Astrocyte of the cerebellum (primary cell): ENCODE measurements at places on chromosomes 12 and 14.
A peak's percentile ranks its signal among the peaks of the same experiment; 100 is the strongest.

GRCh38 chr12:90819709-90820108 is 135.3 kb downstream of the CCER1 start:
- DNase-seq, result no peak

- DNase-seq, result peak; percentile 52
Observed at GRCh38 chr14:64891839-64892375, 12.2 kb upstream of the SPTB start.

GRCh38 chr12:120639771-120640721 is at the start of gene CABP1:
Gene CABP1 (plus strand): TSS chr12:120640626. CDS start chr12:120640686, 60 bp downstream.
- no peak for DNase-seq

- no peak for DNase-seq
Observed at GRCh38 chr14:28975084-28975483, 208.5 kb downstream of the FOXG1 start.

DNA sequence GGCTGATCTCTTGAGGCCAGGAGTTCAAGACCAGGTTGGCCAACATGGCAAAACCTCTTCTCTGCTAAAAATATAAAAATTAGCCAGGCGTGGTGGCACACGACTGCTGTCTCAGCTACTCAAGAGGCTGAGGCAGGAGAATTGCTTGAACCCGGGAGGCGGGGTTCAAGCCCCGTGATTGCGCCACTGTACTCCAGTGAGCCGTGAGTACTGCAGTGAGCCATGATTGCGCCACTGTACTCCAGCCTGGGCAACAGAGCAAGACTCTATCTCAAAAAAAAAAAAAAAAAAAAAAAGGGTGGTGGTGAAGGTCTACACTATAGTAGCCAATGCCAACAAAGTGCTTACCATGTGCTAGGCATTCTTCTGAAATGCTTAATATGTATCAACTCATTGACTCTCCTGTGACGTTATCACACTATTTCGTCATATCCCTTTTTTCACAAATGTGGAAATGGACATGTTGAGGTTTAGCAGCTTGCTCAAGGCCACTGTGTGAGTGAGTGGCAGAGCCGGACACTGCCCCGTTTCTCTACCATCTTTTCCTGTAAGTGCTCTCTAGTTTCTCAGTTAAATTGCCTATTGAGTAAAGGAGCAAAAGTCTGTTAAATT is 59.6 kb downstream of the GNS start:
- no peak for DNase-seq

DNA sequence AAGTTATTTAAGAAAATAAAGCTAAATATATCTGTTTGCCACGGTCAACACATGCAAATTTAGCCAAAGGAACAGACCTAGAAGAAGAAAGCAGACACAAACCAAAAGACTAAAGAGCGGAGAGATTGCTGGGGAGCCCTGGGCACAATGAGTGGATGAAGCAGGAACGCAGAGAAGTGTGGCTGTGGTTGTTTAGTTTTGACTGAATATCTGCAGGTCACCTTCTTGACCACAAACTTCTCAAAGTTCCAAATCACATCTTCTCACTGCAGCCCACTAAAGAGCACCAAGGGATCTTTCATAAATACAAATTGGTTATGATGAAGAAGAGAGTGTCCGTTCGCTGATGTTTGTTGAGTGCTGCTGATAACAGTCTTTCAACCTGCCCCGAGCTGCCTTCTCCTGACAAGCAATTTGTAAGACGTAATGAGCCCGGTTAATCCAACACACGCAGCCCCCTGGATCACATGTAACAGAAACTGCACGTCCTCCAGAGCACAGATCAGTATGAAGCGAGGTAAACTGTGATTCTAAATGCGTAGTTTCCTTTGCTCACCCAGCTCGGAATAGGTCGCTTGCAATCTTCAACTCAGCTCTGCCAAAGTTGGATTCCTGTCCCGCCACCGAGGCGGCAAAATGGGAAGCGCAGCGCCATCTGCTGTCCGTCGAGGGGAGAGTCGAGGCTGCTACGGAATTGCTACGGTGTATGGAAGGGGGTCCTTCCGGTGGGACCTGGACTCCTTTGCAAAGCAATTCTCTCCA is 120.8 kb downstream of the GXYLT1 start:
- DNase-seq, result peak; percentile 53

- DNase-seq, result no peak
Observed at GRCh38 chr12:115257791-115258190, 573.8 kb upstream of the TBX3 start.

GRCh38 chr12:10454531-10454930 is 1.4 kb upstream of the KLRC1 start:
- DNase-seq, result no peak

DNA sequence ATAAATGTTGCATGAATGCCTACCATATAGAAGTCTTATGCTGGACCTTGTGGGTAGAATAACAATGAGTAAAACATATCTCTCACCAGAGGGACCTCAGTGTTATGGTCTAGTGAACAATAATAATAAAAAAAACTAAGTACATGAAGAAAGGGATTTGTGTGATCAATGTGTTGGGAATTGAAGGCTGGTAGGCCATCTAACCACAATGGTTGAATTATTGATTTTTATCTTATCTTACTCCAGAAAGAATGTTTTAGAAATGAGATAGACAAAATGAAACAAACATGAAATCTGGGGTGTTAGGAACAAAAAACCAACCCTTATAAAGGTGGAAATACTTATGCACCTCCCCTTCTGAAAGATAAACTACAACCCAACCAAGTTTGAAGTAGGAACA is 243.9 kb upstream of the LRIG3 start:
- DNase-seq, result no peak

DNA sequence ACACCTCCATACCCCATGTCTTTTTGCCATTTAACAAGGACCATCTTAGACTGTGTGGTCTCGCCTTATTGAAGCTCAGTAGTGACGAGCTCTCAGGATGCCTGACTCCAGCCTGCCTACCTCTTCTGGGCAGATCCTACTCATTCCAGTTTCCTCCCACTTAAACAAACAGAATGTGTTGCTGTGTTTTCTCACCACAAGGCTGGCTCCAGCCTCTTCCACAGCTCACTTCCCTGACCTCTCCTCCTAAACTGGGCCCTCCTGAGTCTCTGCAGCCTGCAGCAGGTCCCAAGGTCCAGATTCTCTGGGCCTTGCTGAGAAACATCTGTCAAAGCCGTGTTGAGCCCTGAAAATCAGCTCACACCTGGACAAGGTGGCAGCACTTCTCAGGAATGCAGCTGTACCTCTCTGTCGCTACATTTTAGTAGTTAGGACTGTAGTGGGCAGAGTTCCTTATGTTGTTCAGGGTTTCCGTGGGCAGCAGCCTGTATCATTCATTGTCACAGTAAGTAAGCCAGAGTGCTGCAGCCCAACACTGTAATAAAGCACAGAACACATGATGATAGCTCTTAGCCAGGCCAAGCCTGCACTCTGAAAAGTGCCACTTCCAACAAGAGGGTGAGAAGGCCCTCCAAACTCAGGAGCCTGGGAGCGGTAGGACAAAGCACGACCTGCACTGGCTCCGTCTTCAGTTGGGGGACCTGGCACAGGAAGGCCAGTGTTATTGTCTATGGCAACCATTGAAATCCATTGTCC is 68.5 kb downstream of the NKX2-1 start:
- DNase-seq, result no peak
